EH (cell line): ENCODE measurements at places on chromosomes 11 and 22.

DNA sequence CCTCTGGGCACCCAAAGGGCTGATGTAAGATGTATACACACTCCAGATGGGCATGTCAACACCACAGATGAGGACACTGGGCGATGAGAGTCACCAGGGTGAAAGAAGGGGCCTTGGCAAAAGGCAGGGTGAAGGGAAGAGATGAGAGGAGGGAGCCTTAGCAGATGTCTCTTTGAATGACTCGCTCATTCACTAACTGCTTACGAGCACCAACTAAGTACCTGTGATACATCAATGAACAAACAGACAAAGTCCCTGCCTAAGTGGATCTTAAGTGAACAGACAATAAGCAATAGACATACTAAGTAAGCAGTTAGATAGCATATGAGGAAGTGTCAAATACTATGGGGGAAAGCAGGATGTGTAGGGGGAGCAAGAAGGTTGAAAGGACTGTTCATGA lies 7.5 kb downstream of the ME3 start:
- no peak for DNase-seq

DNA sequence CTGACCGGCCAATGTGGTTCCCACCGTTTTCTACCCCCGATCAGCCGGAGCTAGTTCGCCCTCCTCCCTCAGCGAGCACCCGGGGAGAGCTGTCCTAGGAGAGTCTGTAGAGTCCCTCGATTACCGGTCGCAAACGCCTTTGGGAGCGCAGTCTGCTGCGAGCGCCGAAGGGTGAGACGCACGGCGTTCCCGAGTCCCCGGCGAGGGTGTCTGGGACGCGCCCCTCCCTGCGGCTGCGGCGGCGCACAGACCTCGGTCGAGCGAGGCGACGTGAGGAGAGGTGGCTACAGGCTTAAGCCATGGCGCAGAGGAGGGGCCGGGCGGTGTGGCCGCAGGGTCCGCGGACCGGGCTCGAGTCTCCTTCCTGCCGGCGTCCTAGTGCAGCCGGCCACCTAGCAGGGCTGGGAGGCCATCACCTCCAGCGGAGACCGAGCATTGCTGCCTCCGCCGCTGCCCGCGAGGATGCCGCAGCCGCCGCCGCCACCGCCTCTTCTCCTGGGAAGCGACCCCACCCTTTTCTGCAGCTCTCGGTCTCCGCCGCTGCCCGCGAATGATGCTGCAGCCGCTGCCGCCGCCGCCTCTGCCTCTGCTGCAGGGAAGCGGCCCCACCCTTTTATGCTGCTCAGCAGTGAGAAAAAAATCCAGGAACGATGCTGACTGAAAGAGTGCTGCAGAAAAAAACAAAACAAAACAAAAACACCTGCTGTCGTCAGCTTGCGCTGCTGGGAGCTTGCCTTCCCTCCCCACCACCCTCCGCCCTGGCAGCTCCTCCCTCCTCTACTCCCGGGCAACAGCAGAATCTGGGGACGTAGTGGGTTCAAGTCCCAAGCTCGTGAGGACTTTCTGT lies at the start of gene MAP6:
TSS of gene MAP6 (minus strand) at position 588 of the 847 bp plus-strand sequence. CDS start 669 bp downstream, outside the sequence.
- DNase-seq = peak; percentile 42

GRCh38 chr22:23626286-23626975 lies 5.7 kb downstream of the DRICH1 start:
- no peak for DNase-seq

GRCh38 chr22:42170946-42171345 lies 40.3 kb upstream of the CYP2D6 start:
- no peak for DNase-seq

- no peak for DNase-seq
Measured at GRCh38 chr11:4916581-4916980, 2.6 kb downstream of the OR51G2 start.

DNA sequence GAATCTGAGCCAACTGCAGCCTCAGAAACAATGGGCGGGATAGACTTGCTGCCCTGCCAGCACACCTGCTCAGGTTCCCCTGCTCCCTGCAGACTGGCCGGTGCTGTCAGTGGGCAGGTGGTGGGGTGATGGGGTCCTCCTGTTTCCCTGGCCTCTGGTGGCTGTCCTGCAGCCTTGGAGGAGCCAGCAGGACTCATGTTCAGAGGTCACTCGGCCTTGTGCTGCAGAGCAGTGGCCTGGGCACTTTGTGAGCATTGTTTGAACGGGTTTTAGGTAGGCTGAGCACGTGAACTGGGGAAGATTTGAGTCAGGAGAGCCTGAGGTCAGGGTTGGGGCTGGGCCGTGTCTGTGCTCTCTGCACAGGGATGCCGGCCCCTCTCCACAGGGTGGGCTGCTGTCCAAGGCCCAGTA lies 17.6 kb downstream of the PPIL2 start:
- DNase-seq = no peak

- no peak for DNase-seq
Measured at GRCh38 chr11:46319074-46319453, 28.2 kb upstream of the DGKZ start.
